ENCODE measurements at places on chromosomes 5 and 9.

- no peak for DNase-seq
These were observed 13.1 kb downstream of the PALM2AKAP2 start for GRCh38 chr9:109792951-109793546.

DNA sequence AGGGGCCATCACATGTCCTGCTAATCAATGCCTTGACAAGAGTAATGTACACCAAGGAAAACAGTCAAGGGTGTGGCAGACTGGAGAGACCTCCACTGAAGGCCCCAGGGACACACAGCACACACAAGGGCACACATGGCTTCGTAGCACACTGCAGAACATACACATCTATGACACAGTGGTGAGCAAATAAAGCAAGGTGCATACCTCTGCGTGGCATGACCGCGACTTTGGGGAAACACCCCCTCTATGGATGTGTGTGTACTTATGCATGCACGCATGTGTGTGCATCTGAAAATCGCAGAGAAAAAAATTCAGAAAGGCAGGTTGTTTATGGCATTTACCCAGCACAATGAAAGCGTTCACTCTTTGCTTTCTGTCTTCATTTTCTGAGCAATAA is 20.5 kb downstream of the SEMA4D start:
- no peak for DNase-seq

- DNase-seq: no peak
These were observed 98.1 kb upstream of the IFNK start for GRCh38 chr9:27425827-27426510.

GRCh38 chr9:32877103-32877502 is 93.8 kb downstream of the TMEM215 start:
- peak; percentile 29 for DNase-seq

GRCh38 chr9:82524407-82524806 is 535.8 kb downstream of the SPATA31D1 start:
- DNase-seq: no peak

GRCh38 chr9:106479679-106480078 is 383.3 kb upstream of the ZNF462 start:
- DNase-seq: no peak

DNA sequence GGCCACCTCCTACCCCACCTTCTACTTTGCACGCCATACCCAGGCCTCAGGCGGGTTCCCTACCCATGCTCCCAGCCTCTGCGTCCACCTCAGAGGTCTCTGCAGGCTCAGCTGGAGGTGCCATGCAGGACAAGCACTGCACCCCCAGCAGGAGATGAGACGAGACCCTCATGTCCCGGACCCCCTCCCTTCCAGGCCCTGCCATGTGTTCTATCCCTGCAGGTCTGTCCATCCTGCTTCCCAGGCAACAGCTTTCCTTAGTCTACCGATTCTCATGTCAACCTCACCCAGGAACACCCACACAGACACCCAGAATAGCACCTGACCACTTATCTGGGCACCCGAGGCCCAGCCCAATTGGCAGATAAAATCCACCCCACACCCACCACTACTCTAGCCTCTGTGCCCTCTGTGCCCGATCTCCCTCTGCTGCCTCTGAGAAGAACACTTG is 52.1 kb downstream of the SEMA4D start:
- DNase-seq: no peak

- no peak for DNase-seq
These were observed 37.1 kb downstream of the AK8 start for GRCh38 chr9:132840980-132841379.

- DNase-seq: peak; percentile 9
These were observed 69.3 kb downstream of the SNX30 start for GRCh38 chr9:112819635-112820496.

GRCh38 chr5:57411982-57412381 is 70.6 kb downstream of the ACTBL2 start:
- DNase-seq: no peak

- no peak for DNase-seq
These were observed 68.9 kb downstream of the FBXO38 start for GRCh38 chr5:148452499-148453193.

DNA sequence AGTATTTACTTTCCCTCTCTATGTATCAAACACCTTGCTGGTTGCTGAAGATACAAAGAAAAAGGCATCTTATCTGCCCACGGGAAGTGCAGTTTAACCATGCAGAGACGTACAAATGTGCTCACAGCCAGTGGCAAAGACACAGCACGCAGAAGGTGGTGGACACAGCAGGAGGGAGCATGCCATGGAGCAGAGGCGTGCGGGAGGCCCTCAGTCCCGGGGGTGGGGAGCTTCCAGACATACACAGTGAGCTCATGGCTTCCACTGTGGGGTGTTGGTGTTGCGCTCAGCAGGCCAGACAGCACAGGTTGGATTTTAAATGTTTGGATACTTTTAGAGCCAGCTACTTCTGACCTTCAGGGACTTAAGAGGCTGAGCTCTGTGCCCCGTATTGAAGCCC is 8.8 kb upstream of the BARX1 start:
- DNase-seq: no peak

GRCh38 chr5:11609570-11610303 is 294.5 kb downstream of the CTNND2 start:
- DNase-seq: no peak

DNA sequence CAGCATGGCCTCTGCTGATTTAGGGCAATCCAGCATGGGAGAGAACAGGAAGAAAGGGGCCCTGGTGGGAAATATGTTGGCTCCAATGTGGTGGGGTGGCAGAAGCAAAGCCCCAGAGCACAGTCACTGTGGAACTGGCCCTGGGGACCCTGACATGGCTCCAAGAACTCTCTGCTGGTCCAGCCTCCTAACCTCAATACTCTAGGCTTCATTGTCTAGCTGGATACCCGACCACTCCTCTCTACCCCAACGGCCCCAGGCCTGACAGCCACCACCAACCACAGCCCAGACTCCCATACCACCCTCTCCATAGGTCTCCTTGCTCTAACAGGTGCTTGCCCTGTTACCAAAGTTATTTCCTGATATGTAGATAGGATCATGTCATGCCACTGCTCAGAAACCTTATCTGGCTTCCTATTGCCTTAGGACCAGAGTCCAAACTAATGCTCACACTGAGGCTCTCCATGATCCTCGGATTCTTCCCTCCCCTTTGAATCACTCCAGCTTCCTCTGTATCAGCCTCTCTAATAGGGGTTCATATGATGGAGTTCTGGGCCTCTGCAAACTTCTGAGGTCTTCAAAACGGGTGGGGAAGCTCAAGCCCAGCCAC is 12.9 kb downstream of the ACSL6 start:
- no peak for DNase-seq

DNA sequence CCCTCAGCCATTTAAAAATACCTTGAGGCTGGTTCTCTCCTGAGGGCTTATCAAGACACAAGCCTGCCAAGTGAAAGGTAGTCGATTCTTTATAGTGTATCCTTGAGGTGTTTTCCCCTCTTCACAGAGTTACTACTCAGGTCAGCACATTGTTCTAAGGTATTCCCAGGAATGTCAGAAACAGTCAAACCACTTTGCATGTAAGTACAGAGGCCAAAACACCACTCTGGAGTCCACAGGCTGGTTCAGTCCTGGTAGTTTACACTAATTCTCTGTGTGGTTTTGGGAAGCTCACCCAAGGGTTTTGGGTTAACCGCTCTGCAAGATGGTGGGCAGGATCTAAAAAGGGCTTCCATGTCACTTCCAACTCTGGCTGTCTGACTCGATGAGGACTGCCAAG is 162.3 kb upstream of the PPP2R2B start:
- no peak for DNase-seq

DNA sequence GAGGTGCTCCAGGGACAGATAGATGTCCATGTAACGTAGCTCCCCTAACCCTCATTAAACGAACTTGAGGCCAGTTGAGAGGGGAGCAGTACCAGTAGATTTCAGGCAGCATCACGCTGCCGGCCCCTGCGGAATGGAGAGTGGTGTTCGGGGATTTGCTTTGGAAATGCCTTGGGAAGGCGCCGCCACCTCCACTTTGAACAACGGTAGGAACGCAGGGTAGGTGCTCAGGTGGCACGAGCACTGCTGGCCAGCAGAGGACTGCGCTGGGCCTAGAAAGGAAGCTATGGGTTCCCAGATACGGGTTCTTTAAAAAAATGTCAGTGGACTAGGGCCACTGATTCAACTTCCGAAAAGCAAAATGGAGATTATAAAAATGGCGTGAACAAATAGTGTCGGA is 271.8 kb downstream of the FANCC start:
- no peak for DNase-seq

GRCh38 chr5:172567843-172568242 is 73.2 kb upstream of the NEURL1B start:
- no peak for DNase-seq

GRCh38 chr5:16934123-16934522 is 2.0 kb downstream of the MYO10 start:
- DNase-seq: peak; percentile 82

DNA sequence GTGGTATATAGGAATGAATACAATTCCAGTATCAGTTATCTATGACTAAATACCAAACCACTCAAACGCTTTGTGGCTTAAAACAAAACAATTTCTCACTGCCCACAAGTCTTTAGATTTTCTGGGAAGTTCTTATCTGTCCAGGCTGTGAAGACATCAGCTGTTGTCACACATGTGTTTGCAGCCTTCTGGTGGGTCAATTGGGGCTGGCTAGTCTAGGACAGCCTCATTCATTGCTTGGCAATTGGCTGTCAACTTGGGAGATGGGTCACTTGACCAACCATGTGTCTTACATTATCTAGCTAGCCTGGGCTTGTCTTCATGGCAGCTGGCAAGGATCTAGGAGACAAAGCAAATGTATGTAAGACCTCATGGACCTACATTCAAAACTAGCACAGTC is 53.8 kb upstream of the PAPPA start:
- no peak for DNase-seq

GRCh38 chr5:5135957-5136676 is 4.0 kb upstream of the ADAMTS16 start:
- DNase-seq: no peak

DNA sequence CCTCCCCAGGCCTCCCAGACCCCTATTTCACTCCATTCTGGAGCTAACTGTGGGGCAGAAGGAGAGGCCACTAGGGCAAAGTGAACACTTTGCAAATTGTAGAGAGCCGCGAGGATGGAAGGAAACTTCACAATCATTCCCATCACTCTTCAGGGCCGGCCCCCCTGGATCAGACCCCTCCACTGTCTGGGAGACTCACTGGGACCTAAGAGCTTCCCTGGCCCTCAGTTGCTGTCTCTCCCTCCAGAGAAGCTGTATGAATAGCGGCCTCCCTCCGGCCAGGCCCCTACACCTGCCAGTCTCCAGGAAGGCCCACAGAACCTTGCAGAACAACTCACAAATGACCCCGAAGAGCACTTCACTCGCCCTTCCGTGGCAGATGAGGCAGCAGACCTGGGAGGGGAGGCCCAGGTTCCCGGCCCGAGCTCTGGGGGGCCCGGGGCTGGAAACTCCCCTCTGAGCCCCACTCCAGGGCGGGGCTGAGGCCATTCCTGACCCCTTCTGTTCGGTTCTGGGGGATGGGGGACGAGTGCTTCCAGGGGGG is 141.9 kb upstream of the IER5L start:
- no peak for DNase-seq

GRCh38 chr5:10334831-10335230 is 18.7 kb upstream of the MARCHF6 start:
- no peak for DNase-seq

DNA sequence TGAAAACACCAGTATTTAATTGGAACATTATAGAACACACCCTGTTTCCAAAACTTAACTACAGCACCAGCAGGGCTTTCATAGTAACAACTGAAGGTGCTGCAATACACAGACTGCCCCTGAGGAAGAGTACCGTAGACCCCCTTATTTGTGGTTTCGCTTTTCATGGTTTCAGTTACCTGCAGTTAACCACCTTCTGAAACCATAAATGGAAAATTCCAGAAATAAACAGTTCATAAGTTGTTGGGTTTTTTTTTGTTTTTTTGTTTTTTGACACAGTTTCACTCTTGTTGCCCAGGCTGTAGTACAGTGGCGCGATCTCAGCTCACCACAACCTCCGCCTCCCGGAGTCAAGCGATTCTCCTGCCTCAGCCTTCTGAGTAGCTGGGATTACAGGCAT is 9.5 kb upstream of the GLDC start:
- DNase-seq: no peak

- DNase-seq: no peak
These were observed 88.2 kb upstream of the CACNA1B start for GRCh38 chr9:137789295-137789895.

DNA sequence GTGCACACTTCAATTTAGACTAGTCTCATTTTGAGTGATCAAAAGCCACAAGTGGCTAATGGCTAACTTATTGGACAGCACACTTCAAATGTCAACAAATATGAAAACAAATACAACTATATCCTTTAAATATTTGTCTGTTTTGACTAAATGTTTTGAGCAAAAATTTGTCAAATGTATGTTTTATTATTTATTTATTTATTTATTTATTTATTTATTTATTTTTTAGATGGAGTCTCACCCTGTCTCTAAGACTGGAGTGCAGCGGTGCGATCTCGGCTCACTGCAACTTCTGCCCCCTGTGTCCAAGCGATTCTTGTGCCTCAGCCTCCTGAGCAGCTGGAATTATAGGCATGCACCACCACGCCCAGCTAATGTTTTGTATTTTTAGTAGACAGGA is 1392.1 kb upstream of the WWC1 start:
- DNase-seq: no peak

GRCh38 chr9:120839146-120839545 is 3.6 kb downstream of the PSMD5 start:
- no peak for DNase-seq

DNA sequence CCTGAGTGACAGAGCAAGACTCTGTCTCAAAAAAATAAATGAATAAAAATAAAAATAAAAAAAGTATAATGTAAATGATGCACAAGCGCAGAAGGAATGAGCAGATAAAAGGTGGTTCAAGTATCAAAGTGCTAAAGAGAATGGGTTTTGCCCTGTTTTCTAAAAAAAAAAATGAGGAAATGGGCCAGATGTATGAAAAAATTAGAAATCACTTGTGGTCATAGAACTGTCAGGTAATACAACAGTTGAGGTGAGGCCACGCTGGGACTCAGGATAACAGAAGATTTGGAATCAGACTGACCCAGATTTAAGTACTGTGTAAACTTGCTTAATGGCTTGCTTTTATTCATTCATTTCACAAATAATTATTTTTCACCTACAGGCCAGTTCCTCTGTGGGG is 69.8 kb downstream of the MAPKAP1 start:
- DNase-seq: no peak

- no peak for DNase-seq
These were observed 204.4 kb upstream of the DMRT1 start for GRCh38 chr9:636931-637591.

DNA sequence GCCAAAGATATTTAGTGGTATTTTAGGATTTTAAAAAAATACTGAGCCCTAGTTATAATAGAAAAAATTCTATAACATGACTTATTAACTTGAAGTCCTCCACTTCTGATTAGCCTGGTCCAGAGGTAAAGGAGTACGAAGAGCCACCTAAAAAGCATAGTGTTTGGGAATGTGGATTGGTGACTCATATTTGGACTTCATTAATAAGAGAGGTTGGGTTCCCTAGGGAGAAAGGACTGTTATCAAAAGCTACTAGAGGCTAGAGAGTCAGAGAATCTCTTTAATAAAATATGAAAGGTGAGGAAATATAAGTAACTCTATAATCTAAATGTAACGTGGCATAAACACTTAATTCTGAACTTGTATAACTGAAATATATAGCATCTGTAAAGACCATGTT is 180.7 kb upstream of the TARS1 start:
- no peak for DNase-seq
